ENCODE measurements at places on chromosomes 2 and 18. TPM values are rescaled to one million over a fixed set of nuclear protein-coding genes. Genes with fewer than 3 reads are reported as not detected.
A peak's percentile ranks its signal among the peaks of the same experiment; 100 is the strongest.

DNA sequence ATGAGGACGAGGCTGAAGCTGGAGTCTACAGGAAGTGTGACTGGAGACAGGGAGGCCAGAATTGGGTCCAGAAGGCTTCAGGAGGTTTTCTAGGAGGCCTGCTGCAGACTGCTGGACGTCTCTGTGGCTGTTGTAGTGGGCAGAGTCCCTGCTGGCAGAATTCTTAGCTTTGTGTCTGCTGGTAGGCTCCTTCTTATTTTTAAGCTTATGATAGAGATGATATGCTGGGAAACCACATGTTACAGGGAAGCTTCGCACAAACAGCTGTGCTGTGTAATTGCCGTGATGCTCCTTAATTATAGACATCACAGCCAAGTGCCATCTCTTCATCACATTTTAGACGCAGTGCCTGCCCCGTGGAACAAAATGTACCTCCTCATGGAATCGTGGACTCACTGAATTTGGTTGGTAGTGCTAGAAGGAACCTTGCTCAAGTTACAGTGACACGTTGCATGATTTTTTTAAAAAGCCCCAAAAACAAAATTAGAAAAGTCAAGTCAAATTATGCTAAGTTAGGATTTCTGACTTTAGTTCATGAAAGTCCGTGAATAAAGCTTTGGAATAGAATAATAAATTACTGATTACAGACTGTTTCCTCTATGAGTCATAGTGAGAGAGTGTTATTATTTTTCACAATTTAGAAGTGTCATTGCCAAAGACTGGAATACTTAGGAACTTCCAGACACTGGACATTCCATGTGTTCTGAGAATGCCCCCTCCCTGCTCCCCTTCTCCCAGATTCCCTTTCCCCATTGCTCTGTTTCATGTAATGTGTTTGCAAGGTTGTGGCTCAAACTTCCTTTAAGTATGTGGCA, 144.1 kb downstream of the FHOD3 start:
- DNase-seq = peak; percentile 73

DNA sequence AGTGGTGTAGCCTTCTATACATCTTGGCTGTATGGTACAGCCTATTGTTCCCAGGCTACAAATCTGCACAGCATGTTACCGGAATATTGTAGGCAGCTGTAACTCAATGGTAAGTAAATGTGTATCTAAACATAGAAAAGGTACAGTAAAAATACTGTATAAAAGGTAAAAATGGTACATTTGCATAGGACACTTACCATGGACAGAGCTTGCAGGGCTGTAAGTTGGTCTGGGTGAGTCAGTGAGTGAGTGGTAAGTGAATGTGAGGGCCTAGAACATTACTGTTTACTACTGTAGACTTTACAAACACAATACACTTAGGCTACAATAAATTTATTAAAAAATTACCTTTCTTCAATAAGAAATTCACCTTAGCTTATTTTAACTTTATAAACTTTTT, 3.7 kb upstream of the MRPS9 start:
- DNase-seq = no peak

DNA sequence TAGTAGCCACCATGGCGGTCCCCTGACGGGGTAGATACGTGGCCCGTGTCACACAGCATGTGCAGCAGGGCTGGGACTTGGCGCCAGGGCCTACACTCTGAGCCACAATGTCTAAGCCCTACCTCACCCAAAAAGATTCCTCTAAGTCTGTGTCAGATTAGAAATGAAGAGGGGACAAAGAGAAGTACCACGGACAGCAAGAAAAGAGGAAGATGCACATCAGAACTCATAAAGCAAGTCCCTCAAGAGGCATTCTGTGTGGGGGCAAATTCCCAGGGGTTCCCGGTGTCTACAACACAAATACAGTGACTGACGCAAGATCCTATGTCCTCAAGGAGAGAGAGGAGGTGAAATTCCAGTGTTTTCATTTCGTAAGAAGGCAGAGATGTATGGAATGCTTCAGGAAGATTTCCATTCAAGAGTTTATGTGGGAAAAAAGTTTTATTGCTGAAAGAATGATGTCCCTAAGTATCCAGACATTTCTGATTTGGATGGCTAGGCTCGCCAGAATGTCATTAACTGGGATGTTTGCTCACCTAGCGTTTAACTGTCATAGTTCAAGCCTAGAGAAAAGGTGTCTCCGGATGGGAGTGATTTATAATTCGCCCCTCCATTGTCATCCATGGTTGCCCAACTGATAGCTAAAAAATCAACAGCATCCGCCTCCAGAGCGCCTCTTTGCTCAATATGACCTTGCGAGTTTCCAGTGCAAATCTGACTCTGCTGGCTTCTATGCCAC, 75.6 kb upstream of the CHMP1B start:
- no peak for DNase-seq

- DNase-seq = no peak
Measured at GRCh38 chr2:32572737-32573136, 55.1 kb upstream of the TTC27 start.

- DNase-seq = peak; percentile 84
Measured at GRCh38 chr2:17901246-17901645, 22.8 kb downstream of the KCNS3 start.

DNA sequence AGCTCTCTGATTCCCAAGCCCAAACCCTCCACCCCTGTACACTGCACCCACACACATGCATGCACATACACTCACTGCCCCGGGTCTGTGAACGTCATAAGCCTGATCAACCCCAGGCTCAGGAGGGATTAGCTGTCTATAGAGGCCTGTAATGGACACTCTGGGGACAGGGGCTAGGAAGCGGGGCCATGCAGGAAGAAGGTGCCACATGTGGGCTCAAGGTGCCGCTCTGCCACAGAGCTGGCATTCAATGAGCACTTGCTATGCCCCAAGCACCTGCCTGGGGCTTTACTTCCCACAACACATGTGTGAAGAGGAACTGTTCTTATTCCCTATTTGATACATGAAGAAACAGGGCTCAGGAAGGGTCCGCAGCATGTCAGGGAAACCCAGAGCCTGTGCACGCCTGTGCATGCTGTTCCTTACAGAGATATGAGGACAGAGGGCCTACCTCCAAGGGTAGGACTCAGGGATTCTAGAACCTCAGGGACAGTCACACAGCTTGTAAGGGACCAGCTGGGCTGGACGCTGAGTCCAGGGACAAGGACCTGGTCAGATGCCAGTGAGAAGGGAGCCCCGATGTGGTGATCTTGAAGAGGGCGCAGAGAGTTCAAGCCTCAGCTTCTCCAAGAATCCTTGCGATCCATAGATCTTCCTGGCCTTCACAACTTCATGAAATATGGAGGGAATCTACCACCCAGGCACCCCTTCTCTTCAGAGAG, 5.0 kb downstream of the BIN1 start:
- DNase-seq = no peak

DNA sequence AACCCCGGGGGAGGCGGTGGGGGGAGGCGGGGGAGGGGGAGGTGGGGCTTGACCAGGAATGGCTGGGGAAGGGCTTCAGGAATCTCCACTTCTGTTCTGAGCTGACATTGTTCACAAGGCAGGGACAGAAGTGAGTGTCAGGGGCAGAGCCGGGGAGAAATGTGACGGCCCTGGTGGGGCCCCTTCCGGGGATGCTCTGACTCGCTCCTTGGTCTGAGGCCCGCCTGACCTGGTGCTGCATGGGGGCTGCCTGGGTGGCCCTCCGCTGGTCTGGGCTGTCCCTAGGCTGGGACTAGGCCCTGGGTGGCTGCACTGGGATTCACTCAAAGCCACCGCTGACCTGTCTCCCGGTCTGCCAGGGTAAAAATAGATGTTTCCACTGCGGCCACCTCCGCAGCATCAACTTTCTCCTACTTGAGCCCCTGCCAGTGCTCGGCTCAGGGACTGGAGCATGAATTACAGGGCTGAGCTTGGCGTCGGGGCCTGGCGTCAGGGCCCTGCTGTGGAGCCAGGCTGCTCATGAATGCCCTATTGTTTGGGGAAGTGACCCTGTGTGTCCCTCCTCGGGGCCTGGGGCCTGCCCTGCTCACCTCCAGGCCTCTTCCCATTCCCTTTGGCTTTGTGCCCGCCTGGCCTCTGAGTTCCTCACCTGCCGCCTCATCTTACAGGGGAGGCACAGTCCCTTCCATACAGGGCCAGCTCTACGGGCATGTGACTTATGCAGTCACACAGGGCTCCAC, 247.5 kb downstream of the DYSF start:
- no peak for DNase-seq

- DNase-seq = no peak
Measured at GRCh38 chr2:151569167-151569566, 159.5 kb downstream of the RIF1 start.

DNA sequence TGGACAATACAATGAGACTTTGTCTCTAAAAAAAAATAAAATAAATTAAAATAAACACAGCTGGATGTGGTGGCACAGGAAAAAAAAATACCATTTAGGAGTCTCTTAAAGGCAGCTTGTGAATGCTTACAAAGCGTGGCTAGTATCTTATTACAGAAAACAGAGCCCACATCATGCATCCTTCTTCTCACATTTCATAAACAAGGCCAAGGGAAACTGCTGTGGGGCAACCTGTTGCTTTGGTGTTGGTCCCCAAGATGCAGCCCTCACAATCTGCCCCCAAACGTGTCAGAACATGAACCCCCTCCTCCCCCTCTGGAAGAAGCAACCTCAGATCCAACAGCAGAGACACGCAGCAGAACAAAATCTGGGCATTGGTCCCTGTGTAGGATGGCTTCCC, 2.6 kb downstream of the SLC14A1 start:
- DNase-seq = no peak

- DNase-seq = no peak
Measured at GRCh38 chr2:234874347-234875046, 77.3 kb upstream of the SH3BP4 start.

GRCh38 chr2:62826141-62826540, 120.6 kb downstream of the EHBP1 start:
- DNase-seq = no peak

DNA sequence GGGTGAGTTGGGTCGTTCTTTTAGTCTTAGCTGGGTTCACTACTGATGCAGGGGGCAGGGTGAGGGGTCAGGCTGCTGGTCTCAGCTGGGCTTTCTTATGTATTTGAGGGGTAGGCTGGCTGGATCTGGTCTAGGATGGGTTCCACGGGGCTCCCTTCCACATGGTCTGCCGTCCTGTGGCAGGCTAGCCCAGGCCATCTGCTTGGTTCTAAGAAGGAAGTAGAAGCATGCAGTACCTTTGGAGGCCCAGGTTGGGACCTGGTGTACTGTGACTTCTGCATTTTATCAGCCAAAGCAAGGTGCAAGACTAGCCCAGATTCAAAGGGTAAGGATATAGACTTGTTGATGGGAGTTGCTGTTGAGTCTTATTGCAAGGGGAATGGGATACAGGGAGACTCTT, 35.5 kb upstream of the MGAT5 start:
- no peak for DNase-seq

GRCh38 chr2:30979822-30980245, 158.4 kb downstream of the GALNT14 start:
- DNase-seq = peak; percentile 84

GRCh38 chr18:42514512-42514911, 559.5 kb downstream of the PIK3C3 start:
- DNase-seq = peak; percentile 74

- DNase-seq = no peak
Measured at GRCh38 chr2:205580212-205580987, 101.9 kb upstream of the NRP2 start.

GRCh38 chr2:39424951-39425350, 12.1 kb downstream of the MAP4K3 start:
- DNase-seq = no peak

DNA sequence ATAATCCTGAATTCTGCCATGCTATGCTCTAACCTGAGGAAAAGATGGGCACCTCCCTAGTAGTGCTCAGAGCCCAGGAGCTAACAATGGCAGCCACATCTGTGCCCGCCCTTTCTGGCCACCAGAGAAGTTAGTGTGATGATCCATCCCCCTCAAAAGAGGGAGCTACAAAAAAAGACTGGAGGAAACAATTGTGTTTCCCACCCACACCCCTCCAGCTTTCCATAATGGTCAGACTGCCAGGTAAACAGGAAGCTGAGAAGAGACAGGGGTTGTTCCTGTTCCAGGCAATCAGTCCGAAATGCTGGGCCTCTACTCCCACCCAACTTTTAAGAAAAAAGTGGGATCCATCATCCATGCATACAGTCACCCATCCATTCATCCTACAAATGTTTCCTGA, 3.2 kb downstream of the TBC1D8 start:
- DNase-seq = no peak

DNA sequence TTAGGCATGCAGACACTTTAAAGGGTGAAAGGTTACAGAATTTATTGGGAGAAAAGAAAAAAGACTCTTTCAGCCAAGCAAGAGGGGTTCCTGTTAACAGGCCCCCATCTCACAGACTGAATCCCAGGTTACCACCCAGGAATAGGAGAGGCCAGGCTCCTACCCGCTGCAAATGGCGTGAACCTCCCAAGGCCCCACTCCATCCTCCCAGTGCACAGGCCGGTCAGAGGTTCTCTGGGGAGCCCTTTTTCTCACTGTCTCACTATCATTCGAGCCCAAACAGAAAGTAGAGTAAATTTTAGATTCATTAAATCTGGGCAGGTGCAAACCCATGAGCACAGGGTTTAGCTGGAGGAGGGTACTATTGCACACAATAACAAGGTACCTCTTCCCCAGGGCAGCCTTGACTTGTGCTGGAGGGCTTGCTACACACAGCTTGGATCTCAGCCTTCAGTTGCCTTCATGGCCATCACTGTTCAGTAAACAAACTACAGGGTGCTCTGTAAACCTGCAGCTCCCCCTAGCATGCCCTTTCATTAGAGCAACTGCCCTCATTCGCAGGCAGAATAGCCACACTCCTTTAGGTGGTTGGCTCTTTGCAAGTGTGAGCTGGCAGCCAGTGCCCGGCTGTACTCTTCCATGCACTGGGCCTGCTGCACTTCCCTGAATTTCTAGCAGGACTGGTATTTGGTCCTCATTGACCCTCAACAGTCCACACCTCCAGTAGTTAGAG, 7.3 kb upstream of the PLEK start:
- peak; percentile 66 for DNase-seq

- no peak for DNase-seq
Measured at GRCh38 chr2:30205456-30205855, 25.9 kb upstream of the LBH start.

DNA sequence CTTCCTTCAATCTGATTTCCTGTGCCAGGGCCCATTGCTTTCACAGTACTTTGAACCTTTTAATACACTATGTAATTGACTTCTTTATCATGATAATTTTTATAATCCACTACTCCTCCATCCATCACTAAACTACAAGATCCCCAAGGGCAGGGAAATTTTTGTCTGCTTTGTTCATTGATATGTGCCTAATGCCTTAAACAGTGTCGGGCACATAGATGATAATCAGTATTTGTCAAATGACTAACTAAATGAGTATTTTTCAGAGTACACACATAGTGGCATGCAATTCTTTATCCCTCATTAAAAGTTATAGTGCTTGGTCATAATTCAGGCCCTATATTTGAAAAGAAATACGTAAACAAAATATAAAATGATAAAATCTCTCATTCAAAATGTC, 5.3 kb upstream of the STAMBP start:
- DNase-seq = no peak

The NDC80 gene
- 29.6 TPM for total RNA-seq

The WDFY1 gene
- 41.8 TPM for total RNA-seq

The STARD7 gene
- total RNA-seq = 105 TPM

The GCKR gene
- total RNA-seq = not detected

The ZC3H6 gene
- total RNA-seq = 18.6 TPM

The KCNE4 gene
- not detected for total RNA-seq

The NGEF gene
- 7.4 TPM for total RNA-seq

All from MCF 10A (cell line).